AG04449 (cell line): ENCODE measurements at places on chromosomes 2 and 18.
A peak's percentile ranks its signal among the peaks of the same experiment; 100 is the strongest.

DNA sequence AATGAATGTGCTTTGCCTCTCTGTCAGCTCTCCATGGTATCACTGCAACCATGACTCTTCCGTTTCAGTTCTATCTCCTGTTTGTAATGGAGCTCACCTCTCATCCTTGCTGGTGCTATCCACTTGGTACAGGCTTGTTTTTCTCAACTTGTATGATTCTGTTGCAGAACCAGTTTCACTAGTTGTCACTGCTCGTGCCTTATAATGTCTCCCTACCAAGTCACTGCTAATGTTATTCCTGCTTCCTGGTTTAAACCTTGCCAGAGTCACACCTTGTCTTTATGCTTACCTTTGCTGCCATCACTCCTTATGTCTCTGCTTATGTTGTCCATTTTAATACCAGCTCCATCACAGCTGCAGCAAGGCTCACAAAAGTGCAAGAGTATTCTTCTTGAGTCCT, 1191.0 kb upstream of the LRRTM1 start:
- no peak for DNase-seq

- DNase-seq = no peak
These were observed 36.8 kb downstream of the DRC1 start for GRCh38 chr2:26438526-26438925.

GRCh38 chr2:106843001-106843909, 42.7 kb downstream of the ST6GAL2 start:
- no peak for DNase-seq

DNA sequence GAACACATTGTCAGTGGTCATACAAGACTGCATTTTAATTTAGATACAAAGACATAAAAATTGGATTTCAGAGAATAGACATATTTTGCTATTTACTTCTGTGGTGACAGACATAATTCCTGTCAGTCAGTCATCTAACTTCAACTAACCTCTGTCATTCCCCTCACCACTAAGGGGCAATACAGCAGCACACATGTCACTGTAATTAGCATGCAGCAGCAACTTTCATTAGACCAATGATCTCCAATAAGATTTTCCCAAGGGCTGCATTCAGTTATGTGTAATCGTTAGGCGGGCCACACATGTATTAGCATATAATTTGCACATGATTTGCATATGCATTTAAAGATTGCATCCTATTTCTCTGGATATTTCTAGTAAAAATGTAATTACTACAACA, 624.5 kb downstream of the NR4A2 start:
- DNase-seq = no peak

DNA sequence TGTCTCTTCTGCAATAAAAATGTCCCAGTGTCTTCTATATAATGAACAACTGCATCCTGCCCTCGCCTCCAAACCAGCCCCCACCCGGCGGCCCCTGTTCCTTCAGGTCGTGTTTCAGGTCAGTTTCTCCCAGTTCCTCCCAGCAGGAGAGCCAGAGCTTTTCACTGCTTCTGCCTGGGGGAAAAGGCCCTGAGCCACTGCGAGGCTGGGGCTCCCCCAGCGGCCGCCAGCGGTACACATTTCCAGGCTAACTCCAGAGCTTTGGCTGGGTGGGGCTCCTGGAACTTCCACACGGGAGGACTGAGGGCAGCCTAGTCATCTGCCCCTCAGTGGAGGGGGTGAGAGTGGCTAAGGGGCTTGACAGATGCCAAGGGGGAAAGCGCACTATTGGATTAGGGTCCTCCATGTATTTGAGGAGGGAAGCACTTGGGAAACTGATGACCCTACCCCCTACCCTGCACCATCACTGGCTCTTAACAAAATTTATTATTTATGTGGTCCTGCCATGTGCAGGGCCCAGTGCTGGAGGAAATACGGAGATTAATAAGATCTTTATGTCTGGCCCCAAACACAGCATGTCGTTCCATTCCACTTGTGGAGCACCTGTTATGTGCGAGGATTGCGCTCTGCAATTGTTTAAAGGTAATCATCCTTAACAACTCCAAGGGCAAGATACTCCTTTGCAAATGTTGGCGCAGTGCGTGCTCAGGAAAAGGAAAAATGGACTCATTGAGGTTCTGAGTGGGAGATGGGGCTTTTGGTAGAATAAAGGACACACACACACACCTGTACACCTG, 17.3 kb upstream of the CYS1 start:
- no peak for DNase-seq

DNA sequence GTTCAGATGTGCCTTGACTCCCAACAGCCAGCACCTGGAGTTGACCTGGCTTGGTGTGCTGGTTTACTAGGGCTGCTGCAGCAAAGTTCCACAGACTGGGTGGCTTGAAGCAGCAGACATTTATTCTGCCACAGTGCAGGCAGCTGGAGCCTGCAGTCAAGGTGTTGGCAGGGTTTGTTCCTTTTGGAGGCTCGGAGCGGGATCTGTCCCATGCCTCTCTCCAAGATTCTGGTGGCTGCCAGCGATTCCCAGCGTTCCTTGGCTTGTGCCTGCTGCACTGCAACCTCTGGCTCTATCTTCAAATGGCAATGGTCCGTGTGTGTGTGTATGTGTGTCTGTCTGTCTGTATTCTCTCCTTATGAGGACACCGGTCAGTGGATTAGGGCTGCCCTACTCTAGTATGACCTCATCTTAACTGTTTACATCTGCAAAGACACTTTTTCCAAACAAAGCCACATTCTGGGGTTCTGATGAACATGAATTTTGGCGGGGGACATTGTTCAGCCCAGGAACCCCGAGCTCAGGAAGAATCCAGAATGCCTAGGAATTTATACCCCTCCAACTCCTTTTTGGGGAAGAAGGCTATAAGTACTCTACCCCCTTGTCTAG, 44.7 kb upstream of the TMEM131 start:
- no peak for DNase-seq

GRCh38 chr2:190410166-190410565, 2.0 kb downstream of the MFSD6 start:
- no peak for DNase-seq

DNA sequence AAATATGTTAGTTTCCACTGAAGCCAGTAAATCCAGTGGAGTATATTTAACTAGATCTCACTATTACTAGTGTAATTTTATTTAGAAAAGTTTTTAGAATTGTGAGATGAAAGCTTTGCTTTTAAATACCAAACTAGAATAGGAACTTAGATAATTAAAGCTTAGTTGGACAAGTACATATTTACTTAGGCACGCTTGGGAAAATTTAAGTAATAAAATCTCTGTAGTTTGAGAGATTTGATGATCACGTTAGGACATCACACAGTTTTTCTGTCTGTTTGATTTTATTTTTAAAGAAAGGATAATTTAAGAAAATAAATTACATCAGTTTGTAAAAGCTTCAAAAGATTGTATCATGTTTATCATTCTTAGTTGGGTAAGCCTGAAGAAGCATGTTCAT, 140.8 kb upstream of the IL1R2 start:
- no peak for DNase-seq

DNA sequence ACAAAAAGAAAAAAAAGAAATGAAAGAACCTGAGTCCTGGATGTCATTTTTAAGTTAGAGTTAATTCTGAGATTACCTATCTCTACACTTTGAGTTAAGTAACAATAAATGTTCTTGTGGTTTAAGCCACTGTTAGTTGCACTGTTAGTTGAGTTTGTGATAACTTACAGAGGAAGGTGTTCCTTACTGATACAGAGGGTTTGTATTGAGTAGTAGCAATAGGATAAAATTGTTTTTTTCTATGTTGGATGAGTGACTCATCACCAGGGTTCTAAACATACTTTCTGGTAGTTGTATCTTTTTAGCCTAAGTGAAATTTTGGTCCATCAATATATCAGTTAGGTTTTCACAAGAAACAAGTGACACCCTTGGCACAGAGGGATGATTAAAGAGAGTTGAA, 4.0 kb upstream of the LCLAT1 start:
- DNase-seq = no peak

DNA sequence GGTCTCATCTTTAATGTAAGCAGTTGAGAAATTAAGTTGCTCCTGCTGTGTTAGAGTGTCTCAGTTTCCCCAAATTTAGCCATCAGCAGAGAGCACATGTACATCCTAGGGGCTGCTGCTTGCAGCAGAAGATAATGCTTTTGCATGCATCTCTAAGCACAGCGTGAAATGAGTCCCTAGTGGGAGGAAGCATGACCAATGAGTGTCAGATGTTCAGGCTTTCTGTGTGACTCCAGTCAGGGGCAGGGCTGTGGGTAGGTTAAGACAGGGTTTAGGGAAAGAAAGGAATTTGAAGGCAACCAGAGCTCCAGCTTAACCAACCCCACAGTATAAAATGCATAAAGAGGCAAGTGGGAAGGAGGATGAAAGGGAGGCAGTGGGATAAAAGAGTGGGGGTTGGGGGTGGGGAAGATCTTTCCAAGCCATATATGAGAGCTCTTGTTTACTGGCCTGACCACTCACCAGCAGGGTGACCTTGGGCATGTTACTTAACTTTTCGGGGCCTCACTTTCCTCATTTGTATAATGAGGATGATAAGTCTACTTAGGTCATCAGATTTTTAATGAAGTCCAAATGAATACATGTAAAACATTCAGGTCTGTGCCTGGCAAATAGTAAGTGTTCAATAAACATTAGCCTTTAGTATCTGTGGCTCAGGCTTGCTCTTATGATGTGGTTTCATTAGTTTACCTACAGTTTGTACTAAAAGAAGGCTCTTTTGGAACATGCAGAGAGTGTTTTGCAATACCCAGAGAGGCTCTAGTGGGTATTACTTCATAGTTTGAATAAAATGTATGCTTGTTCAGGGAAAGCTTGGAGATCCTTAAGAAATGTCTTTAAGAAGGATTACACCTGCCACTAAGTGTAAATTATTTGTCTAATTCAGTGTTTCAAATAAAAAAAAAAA, 42.7 kb upstream of the PELI1 start:
- no peak for DNase-seq

DNA sequence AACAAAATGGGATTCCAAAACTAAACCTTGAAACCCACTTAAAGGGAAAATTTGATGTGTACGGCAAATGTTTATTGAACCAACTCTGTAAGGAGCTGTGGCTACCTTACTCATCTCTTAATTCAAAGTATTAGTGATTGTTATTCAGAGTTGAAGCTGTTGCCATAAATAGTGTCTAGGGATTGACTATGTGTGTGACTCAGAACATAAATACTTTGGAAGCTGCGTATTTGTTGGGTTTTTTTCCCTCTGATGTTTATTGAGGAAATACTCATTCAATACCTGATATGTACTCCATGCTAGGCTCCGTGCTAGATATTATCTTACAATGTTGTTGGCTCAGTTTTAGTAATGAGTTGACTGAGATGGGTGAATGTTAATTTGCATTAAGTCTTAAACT, 90.4 kb downstream of the PTRHD1 start:
- DNase-seq = peak; percentile 59

GRCh38 chr18:68441241-68441640, 273.7 kb downstream of the TMX3 start:
- DNase-seq = no peak

DNA sequence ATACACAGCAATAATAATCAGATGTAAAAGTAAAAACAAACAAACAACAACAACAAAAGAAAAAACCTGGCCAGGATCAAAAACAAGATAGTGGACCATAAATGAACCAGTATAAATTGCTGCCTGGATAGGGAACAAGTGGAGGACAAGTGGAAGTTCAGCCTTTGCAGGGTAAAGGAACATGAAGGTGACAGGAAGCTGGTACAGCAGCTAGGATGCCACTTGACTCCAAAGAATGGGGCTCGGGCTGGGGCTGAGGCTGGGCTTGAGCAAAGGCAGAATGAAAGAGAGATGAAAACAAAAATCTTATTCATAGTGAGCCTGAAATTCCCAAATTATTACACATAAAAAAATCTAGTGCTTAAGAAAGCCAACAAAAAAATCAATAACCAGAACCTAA, 146.5 kb downstream of the CDH2 start:
- DNase-seq = no peak

GRCh38 chr2:80086831-80087230, 217.7 kb downstream of the LRRTM1 start:
- DNase-seq = peak; percentile 77

GRCh38 chr2:109648041-109648527, 33.9 kb downstream of the SOWAHC start:
- DNase-seq = no peak

DNA sequence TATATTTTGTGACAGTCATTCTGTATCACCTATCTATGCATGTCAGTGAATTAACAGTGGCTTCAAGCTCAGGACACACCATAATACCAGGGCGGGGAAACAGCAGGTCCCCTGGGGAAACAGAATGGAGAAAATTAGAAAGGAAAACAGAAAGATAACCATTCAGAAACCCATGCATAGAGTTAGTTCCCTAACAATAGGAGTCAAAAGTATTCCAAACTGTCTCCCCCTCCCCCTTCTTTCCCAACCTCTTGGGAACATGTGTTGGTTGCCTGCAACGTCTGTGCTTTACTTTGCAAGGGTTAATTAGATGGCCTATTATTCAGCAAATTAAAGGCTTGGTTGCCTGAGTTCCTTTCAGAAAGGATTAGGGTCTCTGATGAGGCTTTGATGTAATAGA, 176.4 kb downstream of the MYO3B start:
- DNase-seq = no peak
